ENCODE measurements at places on chromosomes 1 and 21.

GRCh38 chr1:215344539-215344938 is 222.6 kb upstream of the KCTD3 start:
- DNase-seq, result no peak

DNA sequence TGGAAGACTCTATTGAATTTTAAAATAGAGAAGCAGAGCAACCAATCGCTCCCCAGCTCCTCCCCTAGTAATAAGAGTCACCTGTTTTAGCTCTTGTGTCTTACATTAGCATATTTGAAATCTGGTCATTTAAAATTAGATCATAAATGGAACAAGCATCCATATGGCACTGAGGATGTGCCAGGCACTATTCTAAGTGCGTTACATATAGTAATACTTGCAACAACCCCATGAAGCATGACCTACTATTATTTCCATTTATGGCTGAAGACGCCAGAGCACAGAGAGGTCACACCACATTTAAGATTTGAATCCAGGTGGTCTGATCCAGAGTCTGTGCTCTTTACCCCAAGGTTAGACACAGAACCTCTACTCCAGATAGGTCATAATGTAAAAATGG is 82.0 kb upstream of the HIVEP3 start:
- DNase-seq, result no peak

- no peak for DNase-seq
Observed at GRCh38 chr1:40361637-40362036, 11.9 kb upstream of the SMAP2 start.

GRCh38 chr1:10667861-10668761 is 128.3 kb downstream of the CASZ1 start:
- DNase-seq, result no peak
